ENCODE measurements at places on chromosomes 3 and 15.

GRCh38 chr3:61087465-61087864, 163.8 kb downstream of the FHIT start:
- DNase-seq = no peak

- no peak for DNase-seq
These were observed 163.7 kb downstream of the PLD1 start for GRCh38 chr3:171646357-171647133.

DNA sequence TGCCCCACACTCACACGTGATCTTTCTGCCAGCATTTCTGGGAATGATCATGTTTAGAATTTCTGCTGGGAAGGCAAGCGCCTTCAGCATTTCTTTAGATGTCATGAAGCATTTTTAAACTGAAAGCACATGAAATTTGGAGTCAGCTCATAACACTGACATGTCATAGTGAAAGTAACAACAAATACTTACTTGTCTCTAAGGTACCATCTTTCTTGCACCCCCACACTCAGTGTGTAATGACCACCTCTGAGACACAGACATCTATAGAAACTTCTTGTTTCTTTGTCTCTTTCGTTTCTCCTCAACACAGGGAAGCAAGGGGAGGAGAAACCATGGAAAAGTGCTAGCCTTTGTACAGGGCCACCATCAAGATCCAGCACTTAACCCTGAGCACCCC, 171.7 kb downstream of the RORA start:
- no peak for DNase-seq

DNA sequence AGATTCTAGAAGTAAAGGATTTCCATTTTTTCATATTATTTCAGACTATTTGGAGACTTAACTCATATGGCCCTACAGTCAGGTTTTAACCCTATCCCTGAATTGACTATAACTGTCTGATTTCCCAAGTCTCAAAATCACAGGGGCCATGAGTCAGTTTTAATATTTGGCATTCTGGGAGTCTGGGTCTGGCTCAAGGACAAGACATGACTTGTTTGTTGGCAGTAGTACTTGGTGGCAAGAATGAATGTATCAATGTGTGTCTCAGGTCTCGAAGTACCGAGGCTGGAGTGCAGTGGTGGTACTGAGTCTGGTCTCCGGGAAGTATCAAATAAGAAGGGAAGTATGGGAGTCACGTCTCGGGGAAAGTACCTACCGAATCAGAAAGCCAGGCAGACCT, 10.8 kb downstream of the UMPS start:
- no peak for DNase-seq

DNA sequence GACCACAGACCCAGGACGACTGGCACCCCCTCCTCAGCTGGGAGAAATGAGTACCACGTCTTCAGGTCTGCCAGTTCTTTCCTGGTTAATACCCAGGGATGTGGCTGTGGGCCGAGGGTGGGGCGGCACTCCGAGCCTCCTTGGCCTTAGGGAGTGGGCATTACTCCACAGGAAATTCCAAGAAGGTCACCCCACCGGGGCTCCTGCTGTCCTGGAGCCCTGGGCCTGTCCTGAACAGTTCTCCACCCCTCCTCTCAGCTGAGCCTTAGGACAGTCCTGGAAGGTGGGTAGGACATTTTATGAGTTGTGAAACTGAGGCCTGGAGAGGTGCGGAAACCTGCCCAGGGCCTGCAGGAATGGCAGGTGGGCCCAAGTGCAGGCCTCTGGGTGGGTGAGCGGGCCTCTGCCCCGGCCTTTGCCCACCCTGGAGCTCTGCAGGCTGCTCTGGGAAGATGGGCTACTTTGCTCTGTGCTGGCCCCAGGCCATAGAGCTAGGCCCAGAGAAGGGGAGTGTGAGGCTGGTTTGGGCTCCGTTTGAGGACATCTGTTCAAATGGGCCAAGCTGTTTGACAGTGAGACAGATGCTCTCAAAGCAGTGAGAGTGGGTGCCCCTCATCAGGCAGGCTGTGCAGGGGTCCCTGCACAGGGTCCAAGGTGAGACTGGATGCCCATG, 103.1 kb downstream of the TMEM266 start:
- no peak for DNase-seq

- peak; percentile 87 for DNase-seq
These were observed 14.4 kb upstream of the BSN start for GRCh38 chr3:49539659-49540560.

DNA sequence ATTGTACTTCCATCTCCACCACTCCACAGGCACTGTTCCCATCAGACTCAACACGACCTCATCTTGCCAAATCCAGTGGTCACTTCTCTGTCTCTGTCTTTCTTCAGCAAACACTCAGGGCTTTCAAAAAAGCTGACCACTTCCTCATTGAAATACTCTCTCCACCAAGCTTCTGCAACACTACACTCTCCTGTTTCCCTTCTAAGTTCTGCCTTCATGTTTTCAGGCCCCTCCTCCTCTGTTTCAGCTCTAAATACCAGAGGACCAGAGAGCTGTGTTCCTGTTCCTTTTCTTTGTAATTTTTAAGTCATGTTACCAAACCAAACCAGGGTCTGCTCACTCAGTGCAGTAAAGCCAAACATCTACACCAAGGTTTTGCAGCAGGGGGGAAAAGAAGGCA, 33.8 kb upstream of the ACP3 start:
- no peak for DNase-seq

DNA sequence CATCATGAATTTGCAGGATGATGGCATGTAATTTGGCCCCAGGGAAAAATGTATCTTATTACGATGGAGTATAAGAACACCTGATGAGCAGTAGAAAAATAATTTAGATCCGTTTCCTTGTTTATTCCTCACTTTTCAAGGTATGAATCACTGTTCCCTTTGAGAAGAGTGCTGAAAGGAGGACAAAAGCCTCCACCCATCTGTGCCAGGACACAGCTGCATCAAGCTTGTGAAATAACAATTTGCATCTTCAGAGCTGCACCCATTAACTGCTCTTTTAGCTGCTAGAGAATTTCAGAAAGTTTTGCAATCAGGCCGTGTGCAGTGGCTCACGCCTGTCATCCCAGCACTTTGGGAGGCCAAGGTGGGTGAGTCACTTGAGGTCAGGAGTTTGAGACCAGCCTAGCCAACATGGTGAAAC, 9.6 kb downstream of the CLDND1 start:
- no peak for DNase-seq

DNA sequence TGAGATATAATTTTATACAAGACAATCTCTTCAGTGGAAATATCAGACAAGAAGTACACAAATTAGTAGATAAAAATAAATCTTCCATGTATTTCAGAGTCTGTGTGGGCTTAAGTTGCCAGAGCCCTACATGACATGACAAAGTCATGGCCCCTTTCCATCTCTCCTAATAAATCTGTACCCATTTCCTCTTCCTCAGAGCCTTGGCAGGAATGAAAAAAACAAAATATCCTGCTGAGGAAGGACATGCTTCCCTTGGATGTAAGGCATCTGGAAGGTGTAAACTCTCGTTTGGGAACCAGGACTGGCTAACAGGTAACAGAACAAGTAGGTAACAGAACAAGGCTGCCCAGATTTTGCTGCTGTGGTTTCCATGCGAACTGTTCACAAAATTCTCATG, 148.1 kb downstream of the SNRK start:
- no peak for DNase-seq

DNA sequence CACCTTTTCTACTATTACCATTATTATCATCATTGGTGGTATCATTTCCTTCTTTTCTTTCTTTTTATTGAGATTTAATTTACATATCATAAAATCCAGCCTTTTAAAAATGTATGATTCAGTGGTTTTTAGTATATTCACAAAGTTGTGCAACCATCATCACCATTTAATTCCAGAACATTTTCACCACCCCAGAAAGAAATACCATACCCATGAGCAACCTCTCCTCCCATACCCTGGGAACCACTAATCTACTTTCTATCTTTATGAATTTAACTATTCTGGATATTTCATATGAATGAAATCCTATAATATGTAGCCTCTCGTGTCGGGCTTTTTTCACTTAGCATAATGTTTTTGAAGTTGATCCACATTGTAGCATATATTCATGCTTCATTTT, 29.1 kb downstream of the AAGAB start:
- DNase-seq = no peak

GRCh38 chr15:98902931-98903330, 104.7 kb downstream of the PGPEP1L start:
- DNase-seq = no peak

DNA sequence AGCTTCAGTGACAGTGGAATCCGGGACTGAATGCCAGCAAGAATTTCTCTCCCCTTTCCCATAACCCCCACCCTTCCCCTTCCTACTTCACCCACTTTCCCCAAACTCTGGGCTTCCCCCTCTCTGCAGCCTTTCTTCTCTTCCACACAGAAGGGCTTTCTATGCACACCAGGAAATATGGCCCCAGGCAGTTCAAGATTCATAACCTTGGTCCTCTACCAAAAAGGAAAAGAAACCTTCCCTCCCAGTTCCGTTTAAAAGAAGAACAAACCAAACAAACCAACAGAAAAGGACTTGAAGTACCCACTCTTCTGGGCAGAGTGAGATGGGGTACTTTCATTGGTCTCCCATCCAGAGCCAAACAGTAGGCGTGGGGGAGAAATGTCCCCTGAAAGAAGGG, 68.8 kb upstream of the ABHD2 start:
- no peak for DNase-seq

DNA sequence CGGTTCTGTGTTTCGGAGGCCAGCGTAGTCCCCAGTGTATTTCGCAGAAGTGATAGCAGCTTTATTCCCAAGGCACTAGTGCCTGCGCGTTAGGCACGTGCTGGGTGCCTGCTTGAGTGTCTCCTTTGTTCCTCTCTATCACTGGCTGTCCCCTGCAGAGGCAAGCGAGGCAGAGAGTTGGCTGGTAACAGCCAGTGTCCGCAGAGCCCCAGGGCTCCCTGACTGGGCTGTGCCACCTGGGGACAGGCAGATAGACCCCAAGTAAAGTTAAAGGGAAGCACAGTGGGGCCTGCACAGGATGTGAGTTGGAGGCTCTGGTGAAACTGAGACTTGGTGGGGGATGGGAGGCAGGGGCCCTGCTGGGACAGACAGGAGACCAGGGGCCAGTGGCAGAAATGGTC, 50.7 kb downstream of the APBA2 start:
- no peak for DNase-seq

- DNase-seq = no peak
These were observed 207.8 kb downstream of the NTRK3 start for GRCh38 chr15:88048755-88049154.

DNA sequence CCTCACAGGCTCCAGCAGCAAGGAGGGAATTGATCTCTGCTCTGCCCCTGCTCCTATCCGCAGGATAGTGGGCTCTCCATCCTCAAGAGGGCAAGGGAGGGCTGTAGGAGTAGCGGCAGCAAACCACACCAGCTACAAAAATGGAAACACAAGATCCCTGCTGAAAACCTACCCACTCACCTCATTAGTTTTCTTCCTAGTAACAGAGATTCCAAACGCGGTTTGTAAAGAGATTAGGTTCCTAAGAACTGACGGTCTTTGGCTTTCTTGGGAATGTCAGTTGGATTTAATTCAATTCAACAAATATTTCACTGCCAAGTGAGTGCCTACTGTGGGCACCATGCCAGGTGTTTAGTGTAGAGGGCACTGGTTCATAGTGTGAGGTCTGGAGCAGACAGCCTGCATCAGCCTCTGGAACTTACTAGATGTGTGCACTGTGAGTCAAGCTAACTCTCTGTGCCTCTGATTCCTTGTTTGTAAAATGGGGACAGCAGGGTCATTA, 84.7 kb downstream of the MRPL46 start:
- no peak for DNase-seq

- no peak for DNase-seq
These were observed 20.5 kb upstream of the ENTPD3 start for GRCh38 chr3:40366203-40367162.

DNA sequence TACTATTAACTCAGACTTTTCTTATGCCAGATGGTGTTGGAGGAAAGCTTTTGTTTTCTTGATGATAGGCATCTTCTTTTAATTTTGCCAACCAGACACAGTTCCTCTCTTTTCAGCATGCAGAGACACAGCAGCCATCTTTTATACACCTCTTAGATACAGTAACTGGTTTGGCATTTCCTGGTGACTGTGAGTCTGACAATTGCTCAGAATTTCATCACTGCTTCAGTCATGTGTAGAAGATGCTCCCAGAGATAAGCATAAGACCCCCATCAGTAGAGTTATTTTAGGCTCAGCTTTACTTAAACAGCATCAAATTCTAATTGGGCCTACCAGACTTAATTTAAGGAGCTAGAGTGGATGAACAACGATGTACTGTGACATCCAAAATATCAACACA, 779.0 kb downstream of the SQOR start:
- DNase-seq = no peak

- DNase-seq = no peak
These were observed 669.9 kb downstream of the MAGI1 start for GRCh38 chr3:65368866-65369265.

GRCh38 chr15:69305204-69305931, 6.7 kb downstream of the PAQR5 start:
- no peak for DNase-seq

DNA sequence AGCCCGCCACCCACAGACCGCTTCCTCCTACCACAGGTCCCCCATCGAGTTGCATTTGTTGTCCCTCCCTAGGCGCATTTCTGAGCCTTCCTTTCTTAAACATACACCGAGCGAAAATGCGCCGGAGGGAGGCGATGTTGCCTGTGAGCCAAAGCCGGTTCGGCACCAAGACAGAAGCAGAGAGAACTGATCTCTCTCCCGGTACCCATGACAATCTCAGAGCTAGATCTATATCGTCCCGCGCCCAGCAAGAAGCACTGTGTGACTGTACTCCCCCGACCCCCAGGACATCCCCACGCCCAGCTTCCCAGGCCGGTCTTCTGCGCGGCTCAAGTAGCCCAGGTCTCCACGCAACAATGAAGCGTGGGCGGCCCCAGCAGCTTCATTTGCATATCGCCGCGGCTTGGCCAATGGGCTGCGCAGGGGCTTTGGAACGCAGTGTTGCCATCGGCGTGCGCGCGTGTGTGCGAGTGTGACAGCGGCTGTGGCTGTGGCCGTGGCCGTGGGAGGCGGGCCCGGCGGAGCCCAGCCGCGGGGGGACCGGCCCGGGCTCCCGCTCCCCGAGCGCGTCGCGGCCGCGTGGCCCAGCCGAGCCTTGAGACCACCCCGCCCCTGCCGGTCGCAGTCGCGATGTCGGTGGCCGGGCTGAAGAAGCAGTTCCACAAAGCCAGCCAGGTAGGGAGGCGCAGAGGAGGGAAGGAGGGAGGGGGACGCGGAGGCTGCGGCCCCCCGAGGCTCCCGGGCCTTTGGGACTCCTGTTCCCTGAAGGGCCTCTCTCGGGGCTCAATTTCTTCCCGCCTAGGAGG, at the start of gene SH3GL3:
Gene SH3GL3 (plus strand): TSS at position 438 of the 806 bp plus-strand sequence. CDS start 193 bp downstream, at position 631.
- DNase-seq = peak; percentile 28

DNA sequence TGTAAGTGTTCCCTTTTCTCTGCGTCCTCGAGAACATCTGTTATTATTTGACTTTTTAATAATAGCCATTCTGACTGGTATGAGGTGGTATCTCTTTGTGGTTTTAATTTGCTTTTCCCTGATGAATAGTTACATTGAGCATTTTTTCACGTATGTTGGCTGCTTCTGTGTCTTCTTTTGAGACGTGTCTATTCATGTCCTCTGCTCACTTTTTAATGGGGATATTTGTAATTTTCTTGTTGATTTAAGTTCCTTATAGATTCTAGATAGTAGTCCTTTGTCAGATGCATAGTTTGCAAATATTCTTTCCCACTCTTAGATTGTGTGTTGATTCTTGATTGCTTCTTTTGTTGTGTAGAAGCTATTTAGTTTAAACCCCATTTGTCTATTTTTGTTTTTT, 179.2 kb downstream of the DOCK3 start:
- DNase-seq = no peak

GRCh38 chr15:71436854-71437253, 321.6 kb downstream of the THSD4 start:
- DNase-seq = no peak

GRCh38 chr3:270688-271087, 74.1 kb downstream of the CHL1 start:
- DNase-seq = no peak

- DNase-seq = no peak
These were observed 126.8 kb upstream of the SUCLG2 start for GRCh38 chr3:67781218-67781617.

Measured in stimulated activated CD8-positive, alpha-beta memory T cell treated with anti-CD3 and anti-CD28 coated beads, Interleukin-4, amount 100 ng/mL, for 24 hours (primary cell).